ENCODE measurements at places on chromosomes 6 and 20.

DNA sequence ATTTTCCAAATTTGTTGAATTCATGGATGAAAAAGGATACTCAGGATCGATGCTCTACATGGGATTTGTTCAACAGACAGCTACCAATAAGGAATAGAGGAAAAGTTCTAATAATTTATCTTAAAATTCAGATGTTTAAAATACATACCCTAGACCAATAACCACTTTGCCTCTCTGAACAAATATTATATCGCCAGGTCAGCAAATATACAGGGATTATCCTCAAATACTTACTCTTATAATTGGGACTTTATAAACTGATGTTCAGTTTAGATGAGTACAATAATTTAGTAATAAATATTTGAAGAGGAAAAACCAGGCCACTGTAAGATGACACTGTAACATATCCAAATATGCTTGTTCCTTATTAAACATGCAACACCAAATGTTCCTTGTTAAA is 268.7 kb downstream of the DOK5 start:
- DNase-seq: no peak

DNA sequence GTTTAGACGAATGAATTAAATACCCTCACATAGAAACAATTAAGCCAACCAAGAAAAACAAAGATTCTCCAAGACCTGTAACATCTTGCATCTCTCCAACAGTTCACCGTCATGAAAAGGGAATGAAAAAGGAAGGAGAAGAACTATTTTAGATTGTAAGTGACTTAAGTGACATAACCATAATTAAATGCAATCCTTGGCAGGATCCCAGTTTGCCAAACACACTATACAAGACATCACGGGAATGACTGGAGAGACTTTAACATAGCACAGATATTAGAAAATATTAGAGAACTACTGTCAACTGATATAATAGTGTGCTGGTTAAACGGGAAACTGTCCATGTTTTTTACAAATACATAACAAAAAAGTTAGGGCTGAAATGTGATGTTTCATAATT is 22.2 kb downstream of the EPB41L2 start:
- DNase-seq: no peak

GRCh38 chr6:22471132-22471690 is 98.2 kb upstream of the HDGFL1 start:
- no peak for DNase-seq

- DNase-seq: no peak
Observed at GRCh38 chr20:3309226-3309625, 70.2 kb upstream of the SLC4A11 start.

GRCh38 chr20:54497931-54498718 is 22.7 kb downstream of the DOK5 start:
- no peak for DNase-seq

DNA sequence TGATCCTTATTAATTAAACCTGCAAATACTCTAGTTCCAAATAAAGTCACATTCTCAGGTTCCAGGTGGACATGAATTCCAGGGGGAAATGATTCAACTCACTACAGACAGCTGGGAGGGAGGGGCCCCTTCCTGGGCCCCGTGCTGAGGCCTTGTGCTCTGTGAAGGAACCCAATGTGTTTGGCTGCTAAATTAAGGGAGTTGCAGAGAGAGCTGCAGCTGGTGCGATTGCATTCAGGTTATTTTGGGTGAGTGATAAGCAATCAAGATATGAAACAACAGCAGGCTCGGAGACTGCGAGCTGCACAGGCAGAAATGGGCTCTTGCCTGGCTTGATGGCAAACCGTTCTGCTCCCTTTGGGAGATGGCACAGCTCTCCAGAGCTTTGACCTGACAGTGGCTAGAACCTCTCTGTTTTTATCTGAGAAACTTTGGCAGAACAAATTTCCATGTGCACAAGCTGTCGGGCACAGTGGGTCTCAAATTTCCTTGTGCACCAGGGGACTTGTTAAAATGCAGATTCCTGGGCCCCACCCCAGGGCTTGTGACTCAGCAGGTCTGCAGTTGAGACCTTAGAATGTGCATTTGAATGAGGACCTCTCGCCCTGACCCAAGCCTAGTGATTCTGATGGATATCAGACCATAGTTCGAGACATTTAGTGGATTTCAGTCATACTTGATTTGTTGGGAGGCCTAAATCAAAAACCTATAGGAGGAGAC is 9.8 kb downstream of the MAPK13 start:
- DNase-seq: no peak

DNA sequence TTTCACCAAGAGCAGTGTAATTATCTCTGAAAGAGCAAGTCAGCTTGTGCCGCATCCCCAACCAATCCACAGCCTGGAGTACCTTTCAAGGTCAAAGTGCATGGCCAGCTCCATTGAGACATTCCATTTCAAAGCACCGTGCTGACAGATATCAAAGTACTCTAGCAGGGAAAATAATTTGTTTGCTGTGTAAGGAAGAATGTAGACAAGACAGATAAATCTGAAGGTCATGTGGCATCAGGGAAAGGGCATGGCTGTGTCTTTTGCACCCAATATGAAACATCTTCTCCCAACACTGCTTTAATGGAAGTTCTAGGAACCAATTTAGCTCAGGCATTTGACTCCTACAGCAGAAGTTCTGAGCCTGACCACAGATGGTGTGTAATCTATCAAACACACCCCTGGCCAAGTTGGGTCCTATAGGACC is 242.7 kb upstream of the TAB2 start:
- no peak for DNase-seq

- DNase-seq: no peak
Observed at GRCh38 chr6:164243949-164244348, 829.4 kb downstream of the QKI start.

DNA sequence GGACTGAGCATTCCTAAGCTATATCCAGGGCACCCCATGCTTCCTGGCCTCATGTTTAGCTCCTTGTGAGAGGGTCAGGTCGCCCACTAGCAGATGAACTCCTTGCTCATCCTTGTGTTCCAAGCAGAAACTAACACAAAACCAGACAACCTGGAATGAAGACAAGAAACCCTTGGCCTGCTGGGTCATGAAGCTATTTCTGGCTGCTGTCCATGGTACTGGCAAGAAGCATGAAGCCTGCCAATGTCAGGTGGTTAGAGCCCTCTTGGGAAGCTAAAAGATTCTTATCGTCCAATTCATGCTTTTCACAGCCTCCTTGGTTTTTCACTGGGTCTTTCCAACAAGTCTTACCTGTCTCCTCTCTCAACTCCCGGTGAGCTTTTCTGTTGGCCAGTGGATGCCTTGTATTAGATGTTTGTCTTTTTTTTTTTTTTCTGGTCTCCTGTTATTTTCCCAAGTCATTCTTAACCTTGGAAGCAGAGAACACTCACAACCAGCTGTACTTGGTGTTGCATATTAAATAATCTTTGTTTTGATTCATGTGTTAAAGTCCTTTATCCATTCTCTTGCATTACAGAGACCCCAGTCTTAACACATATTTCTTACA is 180.3 kb downstream of the ANKRD60 start:
- DNase-seq: peak; percentile 26

DNA sequence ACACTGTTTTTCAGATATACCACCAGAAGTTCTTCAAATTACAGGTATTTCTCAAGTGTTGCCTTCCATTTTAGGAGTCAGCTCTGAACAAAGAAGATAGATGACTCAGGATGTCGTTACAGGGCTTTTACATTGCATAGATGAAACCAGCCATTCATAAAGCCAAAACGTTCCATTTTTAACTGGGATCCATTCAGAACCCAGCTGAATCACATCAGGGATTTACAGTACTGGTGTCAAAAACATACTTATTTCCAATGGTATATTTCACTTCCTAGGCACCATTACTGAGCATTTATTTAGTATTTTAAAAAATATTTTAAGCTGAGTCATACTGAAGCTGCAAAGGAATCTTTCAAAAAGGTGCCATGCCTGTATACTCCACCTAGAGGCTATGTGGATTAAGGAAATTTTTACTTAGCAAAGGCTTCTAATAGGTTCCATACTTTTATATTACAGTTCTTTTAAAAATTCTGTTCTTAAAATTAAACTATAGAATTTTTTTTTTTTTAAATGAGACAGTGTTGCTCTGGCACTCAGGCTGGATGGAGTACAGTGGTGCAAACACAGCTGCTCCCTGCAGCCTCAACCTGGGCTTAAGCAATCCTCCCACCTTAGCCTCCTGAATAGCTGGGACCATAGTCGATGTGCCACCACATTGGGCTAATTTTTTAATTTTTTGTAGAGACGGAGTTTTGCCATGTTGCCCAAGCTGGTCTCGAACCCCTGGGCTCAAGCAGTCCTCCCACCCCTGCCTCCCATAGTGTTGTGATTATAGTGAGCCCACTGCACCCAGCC is 2.6 kb downstream of the ASF1A start:
- no peak for DNase-seq
